ENCODE measurements at places on chromosomes 3 and 15. TPM values are rescaled to one million over a fixed set of nuclear protein-coding genes. Genes with fewer than 3 reads are reported as not detected.

Gene DAPK2
- 1.2 TPM for total RNA-seq

Gene VILL
- total RNA-seq, result 8.7 TPM

Gene ATP10A
- 2.5 TPM for total RNA-seq

Gene RYR3
- under 0.01 TPM for total RNA-seq

Gene FAM162A
- 20.3 TPM for total RNA-seq

Gene CFAP91
- 0.47 TPM for total RNA-seq

Gene STX19
- not detected for total RNA-seq

Gene FOXB1
- not detected for total RNA-seq

Gene ANKUB1
- total RNA-seq, result not detected

Gene ADGRG7
- not detected for total RNA-seq

Gene CAMK2N2
- total RNA-seq, result 0.16 TPM

Gene KCNMB2
- total RNA-seq, result not detected

Gene SEMA3F
- 2.1 TPM for total RNA-seq

Gene COL6A5
- total RNA-seq, result not detected

Gene DUOXA1
- total RNA-seq, result under 0.01 TPM

Gene ECE2
- not detected for total RNA-seq

Gene ROPN1
- total RNA-seq, result not detected

Gene PPARG
- total RNA-seq, result 25.3 TPM

Gene CAV3
- not detected for total RNA-seq

Gene MAP2K5
- total RNA-seq, result 6.9 TPM

Gene HESX1
- 0.79 TPM for total RNA-seq

Gene SLC6A11
- not detected for total RNA-seq

Gene C3orf85
- not detected for total RNA-seq

Gene MUSTN1
- not detected for total RNA-seq

Gene DCLK3
- total RNA-seq, result under 0.01 TPM

Gene POC1A
- total RNA-seq, result 5.4 TPM

Gene ZNF148
- 23.3 TPM for total RNA-seq

Gene TBL1XR1
- total RNA-seq, result 240 TPM

Gene CD80
- total RNA-seq, result 0.16 TPM

Gene HTR3E
- total RNA-seq, result not detected

Gene ZNF80
- total RNA-seq, result not detected

Gene PPM1L
- total RNA-seq, result 0.69 TPM

Measured in bronchial smooth muscle cell (primary cell).